ENCODE measurements at places on chromosomes 5 and 9. TPM values are rescaled to one million over a fixed set of nuclear protein-coding genes. Genes with fewer than 3 reads are reported as not detected.

Gene KCNIP1
- not detected for total RNA-seq

Gene PAEP
- not detected for total RNA-seq

Gene GLE1
- 45.8 TPM for total RNA-seq

Gene BHMT2
- not detected for total RNA-seq

Gene STING1
- 40.5 TPM for total RNA-seq

Gene LRRC19
- not detected for total RNA-seq

Gene IFNA2
- total RNA-seq, result not detected

Gene NRG2
- 0.14 TPM for total RNA-seq

Gene MIER3
- 15.8 TPM for total RNA-seq

Gene NSA2
- total RNA-seq, result 193 TPM

Gene PSD2
- total RNA-seq, result not detected

Gene SLC35D2
- total RNA-seq, result 1.5 TPM

Measured in activated naive CD8-positive, alpha-beta T cell treated with anti-CD3 and anti-CD28 coated beads for 36 hours (primary cell).